ENCODE measurements at places on chromosomes 7 and 10. TPM values are rescaled to one million over a fixed set of nuclear protein-coding genes. Genes with fewer than 3 reads are reported as not detected.

The FAM131B gene
- total RNA-seq = 2.3 TPM

The MMRN2 gene
- not detected for total RNA-seq

DNA sequence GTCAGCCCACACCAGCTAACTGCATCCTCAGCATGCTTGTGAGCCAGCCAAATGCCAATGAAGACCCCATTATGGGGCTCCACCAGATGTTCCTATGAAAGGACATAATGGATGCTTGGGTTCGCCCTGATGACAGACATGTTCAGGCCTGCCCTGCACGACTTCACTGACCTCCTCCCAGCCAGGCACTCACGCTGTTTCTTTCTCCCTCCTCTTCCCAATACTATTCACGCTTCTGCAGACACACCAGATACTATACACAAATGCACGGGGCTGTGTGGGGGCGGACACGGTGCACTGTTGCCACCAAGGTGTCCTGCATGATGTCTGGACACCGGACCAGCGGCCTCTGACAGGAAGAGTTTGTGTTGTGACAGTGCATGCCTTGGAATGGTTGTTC is 284.2 kb downstream of the PRPF18 start:
- no peak for DNase-seq

- no peak for DNase-seq
These were observed 20.0 kb downstream of the SH3PXD2A start for GRCh38 chr10:103835096-103836050.

DNA sequence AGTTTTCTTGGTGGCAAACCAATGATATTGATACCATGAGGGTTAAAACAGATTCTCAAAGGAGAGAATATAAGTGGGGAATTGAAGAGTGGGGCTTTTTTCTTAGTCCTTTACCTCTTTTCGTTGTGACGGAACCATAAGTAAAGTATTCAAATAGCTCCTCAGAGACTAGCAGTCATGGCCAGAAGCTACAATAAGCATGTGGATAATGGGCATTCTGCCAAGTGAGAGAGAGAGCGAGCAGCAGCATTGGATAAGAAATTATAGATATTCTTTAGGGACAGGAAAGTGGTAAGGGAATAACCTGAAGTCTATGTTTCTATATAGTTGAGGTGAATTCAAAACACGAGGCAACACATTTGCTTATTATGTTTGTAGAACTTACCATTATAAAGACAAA is 235.1 kb downstream of the SEMA3E start:
- no peak for DNase-seq

GRCh38 chr10:50740293-50740648 is 535 bp downstream of the ASAH2B start:
- no peak for DNase-seq

- DNase-seq = no peak
These were observed 173.3 kb upstream of the BET1 start for GRCh38 chr7:94177441-94177840.

The PRKG1 gene
- total RNA-seq = not detected

- no peak for DNase-seq
These were observed 44.5 kb downstream of the TECTB start for GRCh38 chr10:112327678-112328077.

The AKR1C8 gene
- total RNA-seq = not detected

- DNase-seq = peak; percentile 48
These were observed 98.2 kb upstream of the PRKCQ start for GRCh38 chr10:6678211-6678803.

DNA sequence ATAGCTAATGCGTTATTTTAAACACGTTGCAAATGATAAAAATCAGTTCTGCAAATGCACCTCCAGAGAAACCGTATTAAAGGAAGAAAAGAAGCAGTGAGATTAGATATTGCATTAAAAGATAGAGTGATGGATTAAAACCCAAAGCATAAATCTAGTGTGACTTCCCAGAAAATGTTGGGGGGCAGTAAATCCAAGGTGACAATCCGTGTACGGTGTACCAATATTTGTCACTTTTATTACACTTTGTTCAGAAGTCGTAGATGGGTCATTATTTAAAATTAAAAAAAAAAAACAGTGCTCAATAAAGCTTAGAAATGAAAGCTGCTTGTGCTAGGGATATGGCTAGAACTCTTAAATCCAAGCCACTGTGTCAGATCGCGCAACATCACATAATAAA is 106.4 kb downstream of the TMEM130 start:
- no peak for DNase-seq

DNA sequence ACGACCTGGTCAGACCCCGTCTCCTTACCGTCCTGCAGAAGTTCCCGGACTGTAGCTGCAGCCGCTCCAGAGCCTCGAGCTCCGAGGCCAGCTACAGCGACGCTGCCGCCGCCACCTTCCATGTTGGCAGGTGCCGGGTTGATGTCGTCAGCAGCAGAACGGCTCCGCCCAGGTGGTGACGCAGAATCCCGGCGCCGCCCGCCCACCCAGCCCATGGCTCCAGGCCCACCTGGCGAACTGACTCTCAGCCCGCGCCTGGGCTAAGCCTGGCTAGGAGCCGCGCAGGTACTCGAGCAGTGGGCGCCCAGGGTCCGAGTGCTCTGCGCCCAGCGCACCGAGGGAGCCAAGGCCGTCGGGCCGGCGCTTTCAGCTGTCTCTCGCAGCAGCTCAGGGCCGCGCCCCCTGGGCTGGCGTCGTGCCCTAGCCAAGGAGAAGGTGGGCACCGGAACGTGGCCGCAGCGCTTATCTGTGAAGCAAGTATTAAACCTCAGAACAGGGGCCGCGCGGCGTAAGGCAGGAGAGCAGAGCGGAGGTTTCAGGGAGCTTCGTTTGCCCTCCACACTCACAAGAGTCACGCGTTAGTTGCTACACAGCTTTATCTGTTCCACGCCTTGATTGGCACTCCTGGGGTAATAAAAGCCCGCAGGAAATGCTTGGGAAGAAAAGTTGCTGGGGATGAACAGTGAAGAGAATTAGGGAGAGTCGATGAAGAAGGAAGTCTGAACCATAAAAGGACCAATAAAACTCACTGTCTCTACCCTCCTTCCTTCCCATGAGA is at the start of the genes COG5 and DUS4L:
COG5 (minus strand) TSS at position 146 of the 778 bp plus-strand sequence; CDS start at position 122, 24 bp downstream.
DUS4L (plus strand) TSS at position 197 of the 778 bp plus-strand sequence. CDS start 3,100 bp downstream, outside the sequence.
- peak; percentile 89 for DNase-seq

The PON1 gene
- total RNA-seq = not detected

DNA sequence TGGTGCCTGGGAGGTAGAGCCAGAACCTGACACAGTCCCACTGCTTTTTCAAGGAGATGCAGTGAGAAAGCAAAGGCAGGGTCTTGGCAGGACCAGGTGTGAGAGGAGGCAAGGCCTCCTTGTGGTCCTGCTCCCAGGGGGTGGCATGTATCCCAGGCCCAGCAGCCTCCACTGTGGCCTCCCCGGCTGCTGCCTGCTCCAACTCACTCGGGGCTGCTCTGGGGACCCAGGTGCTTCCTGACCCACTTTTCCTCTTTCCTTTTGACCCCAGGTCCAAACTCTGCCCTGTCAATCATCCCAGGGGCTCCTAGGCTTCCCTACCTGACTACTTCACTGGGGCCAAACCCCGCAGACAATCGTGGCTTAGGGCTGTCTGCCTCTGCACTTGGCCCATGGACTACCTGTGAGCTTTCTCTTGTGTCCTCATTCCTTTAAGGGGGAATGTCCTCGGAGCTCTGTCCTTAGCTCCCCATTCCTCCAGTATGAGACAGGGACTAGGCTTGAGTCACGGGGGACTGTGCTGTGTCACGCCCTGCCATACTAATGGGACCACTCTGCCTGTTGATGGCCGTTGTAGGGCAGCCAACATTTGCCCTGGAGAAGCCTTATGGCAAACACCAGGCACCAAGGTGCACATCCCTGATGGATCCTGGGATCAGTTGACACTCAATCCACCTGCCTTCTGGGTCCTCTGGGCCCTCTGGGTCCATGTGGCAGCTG is 1.1 kb upstream of the AEBP1 start:
- no peak for DNase-seq

The ABLIM1 gene
- total RNA-seq = 149 TPM
